Fibroblast of the aortic adventitia (primary cell): ENCODE measurements at places on chromosomes 16 and 17. TPM values are rescaled to one million over a fixed set of nuclear protein-coding genes. Genes with fewer than 3 reads are reported as not detected.

The NOL11 gene
- total RNA-seq, result 39.7 and 45.8 TPM in 2 replicates

GRCh38 chr16:53043986-53044601, 8.6 kb downstream of the CHD9NB start:
- no peak for DNase-seq

DNA sequence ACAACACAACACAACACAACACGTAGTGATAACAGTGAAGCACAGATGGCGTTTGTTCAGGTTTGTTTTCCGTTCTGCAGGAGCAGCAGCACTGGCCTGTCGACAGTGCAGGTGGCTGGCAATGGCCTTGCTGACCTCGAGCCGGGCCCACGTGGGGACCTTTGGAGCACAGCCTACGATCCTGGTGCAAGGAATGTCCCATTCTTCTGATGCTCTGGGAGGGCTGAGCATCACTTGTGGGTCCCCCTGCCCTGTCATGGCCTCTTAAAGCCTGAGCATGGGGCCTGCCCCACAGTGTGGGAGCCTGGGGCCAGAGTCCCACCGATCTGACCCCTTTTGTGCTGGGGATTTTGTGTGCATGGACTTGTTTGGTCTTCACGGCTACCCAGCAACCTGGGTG, 6.8 kb downstream of the MAP2K3 start:
- no peak for DNase-seq

DNA sequence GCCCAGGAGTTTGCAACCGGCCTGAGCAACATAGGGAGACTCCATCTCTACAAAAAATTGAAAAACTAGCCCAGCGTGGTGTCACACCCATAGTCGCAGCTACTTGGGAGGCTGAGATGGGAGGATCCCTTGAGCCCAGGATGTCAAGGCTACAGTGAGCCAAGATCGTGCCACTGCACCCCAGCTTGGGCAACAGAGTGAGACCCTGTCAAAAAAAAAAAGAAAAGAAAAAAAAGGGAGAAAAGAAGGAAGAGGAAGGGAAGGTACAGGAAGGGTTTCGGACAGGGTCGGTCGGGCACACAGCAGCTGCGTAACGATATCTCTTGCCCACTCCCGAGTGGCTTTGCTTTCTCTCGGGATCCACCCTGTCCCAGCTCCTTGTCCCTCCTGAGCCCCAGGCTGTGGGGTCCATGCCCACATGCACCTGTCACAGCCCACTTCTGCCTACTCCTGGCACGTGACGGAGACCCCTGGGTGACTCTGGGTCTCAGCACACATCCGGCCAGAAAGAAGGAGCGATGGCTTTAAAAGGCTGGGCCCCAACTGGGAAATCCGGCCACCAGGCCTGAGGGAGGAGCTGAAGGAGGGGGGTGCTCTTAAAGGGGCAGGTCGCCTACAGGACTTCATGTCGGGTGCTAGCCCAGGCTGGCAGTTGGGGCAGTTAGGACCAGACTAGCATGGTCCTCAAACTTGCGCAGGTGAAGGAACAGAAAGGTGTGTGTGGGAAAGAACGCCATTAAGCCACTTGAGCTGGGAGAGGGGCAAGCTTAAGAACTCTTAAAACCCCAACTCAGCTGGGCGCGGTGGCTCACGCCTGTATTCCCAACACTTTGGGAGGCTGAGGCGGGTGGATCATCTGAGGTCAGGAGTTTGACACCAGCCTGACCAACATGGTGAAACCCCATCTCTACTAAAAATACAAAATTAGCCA, at the start of gene GHDC:
Gene GHDC, minus strand, starts transcription at position 526 of the 931 bp plus-strand sequence. CDS start 913 bp downstream, outside the sequence.
- peak; percentile 68 for DNase-seq

DNA sequence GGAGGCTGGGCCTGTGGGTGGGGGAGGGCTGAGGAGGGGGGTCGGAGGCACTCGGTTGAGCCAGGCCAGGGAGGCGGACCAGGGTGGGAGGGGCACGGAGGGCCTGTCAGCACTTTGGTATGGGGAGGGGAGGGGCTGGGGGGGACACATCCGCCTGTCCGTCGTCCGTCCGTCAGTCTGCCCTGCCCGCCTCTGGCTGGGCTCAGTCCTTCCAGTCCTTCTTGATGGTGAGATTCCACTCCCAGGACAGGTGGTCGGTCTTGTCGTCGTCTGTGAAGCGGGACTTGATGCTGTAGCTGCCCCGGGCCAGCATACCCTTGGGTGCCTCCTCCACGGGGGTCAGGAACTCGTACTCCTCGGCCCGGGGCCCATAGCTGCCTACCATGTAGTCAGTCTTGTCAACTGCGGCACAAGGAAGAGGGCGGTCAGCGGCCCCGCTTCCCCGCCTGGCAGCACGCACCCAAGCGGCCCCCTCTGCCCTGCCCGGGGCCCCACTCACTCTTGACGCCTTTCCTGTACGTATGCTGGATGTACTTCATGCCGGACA, 2.4 kb downstream of the ARHGDIA start:
- DNase-seq, result peak; percentile 80

DNA sequence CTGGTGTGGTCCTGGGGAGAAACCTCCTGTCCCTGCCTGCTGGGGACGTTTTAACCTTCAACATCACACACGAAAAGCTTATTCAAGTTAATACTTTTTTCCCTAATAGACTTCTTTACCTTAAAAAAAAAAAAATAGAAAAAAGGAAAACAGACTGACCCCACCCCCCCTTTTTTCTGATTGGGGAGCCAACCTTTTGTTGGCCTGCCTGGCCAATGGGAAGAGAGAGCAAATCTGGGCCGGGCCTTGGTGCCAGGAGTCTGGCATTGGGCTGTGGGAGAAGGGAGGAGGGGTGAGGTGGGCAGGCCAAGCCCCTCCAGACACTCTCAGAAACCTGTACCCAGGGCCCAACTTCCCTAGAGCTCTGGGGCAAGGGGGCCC, 3.0 kb downstream of the CBX8 start:
- DNase-seq, result no peak

The NACA2 gene
- total RNA-seq, result not detected in 2 replicates

- DNase-seq, result no peak
Measured at GRCh38 chr17:41754066-41754465, 19.6 kb upstream of the HAP1 start.

- DNase-seq, result peak; percentile 97
Measured at GRCh38 chr17:68697850-68698361, 96.7 kb upstream of the FAM20A start.

DNA sequence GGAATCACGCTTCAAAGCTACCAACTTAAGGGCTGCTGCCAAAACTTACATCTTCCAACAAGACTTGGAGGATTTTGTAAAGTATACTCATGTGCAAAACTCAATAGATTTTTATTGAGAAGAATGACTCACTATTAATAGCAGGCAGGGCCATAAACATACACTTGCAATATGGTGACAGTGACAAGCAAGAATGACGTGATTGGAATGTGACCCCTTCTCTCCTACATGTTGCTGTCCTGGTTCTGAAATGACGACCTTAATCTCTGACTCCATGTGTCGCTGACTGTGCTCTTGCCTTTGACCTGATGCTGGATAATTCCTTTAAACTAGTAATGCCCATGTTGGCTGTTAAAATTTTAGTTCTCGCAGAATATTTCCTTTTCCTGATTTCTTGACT, 174.5 kb downstream of the PARN start:
- peak; percentile 9 for DNase-seq
